NCI-H510A (cell line): ENCODE measurements at places on chromosomes 12 and 14.

DNA sequence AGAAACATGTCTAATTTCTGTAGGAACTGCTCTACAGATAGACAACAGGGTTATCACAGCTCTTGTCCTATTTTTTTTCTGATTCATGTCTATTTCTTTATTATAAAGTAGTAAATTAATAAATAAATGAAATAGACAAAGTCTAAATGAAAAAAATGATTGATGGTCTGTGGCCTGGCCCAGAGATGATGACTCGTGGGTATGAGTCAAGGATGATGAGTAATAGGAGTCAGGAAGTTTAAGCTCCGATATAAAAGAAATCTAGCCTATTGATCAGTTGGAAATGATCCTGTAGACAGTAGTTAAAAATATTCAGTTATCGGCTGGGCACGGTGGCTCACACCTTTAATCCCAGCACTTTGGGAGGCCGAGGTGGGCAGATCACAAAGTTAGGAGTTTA, 90.6 kb upstream of the RTL1 start:
- DNase-seq, result no peak

DNA sequence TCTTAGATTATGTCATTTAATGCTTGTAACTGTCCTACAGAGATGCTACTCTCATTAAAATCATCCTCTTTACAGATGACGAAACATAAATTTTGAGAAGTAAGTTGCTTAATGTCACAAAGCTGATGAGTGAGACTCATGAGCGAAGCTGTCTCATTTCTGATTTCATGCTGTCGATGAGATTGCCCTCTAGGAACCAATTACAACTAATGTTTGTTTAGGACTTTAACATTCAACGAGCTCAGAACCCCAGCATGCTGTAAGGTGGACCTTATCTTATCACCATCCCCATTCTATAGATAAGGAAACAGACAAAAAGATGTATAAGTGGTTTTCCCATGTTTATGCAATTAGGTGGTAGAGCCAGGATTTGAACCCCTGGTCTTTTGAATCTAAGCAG, 23.1 kb downstream of the BHLHE41 start:
- DNase-seq, result no peak

- DNase-seq, result no peak
These were observed 173.1 kb downstream of the DUSP6 start for GRCh38 chr12:89179245-89179644.

- no peak for DNase-seq
These were observed 1470.9 kb upstream of the SEL1L start for GRCh38 chr14:83004456-83005006.

DNA sequence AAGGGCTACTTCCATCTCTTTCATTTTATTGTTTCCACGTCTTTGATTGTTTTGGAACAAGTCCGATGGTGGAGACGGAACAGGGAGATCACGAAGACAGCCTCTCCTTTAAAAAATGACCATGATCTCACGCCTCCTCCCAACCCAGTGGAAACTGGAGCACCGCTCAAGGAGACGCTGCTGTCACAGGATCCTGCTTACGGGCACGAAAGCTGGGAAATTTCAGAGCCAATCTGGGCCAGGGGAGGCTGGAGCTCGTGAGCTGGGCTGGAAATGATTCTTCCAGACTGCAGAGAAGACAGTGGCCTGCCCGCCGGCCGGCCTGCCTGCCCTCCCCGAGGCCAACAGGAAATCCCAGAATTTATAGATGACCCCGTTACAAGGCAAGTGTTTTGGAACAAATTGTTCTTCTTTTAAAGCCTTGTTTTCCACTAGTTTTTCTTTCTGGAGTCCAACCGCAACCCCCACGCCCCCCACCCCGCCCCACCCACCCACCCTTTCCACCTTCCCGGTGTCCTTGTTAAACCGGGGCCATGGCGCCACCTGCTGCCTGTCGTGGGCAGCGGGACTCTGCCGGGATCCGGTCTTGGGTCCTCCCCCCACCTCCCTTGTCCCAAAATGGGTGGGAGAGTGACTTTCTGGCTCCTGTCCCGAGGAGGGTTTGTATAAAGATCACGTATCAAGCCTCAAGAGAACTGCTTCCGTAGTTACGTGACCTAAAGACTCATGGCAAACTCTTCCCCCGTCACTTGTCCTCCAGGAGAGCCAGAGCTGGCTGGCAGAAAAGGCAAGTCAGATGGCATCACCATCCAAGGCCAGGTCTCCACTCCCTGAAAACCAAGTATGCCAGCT, 40.3 kb downstream of the MAP1LC3B2 start:
- peak; percentile 29 for DNase-seq

DNA sequence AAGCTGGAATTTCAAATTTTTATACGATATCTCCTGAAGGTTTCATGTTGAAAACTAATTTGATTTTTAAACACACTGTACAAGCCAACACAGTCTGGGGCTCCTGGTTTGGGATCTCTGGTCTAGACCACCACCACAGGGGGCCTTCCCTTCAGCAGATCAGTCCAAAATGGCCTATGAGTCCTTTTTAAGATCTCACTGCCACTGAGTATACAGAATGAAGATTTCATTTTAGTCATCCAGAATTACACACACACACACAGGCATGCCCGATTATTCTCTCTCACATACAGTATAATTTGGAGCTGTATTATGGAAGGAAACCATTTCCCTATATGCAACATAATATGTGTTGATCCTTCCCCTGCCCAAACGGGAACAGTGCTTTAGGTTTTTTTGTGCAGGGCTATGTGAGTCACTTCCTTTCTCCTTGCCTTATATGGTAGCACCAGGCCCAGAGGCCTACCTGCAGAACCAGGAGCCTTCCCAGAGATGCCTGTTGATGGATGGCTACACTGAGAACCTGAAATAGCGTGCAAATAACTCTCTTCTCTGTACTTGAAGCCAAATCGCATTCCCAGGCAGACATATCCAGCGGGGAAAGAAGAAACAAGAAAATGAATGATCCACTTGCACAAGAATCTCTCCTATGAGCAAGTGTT, 28.1 kb upstream of the WNK1 start:
- no peak for DNase-seq
